ENCODE measurements at places on chromosomes 2 and 18.

- DNase-seq, result no peak
Observed at GRCh38 chr2:236947294-236947693, 138.4 kb upstream of the COPS8 start.

- no peak for DNase-seq
Observed at GRCh38 chr2:37652199-37652640, 19.2 kb downstream of the CDC42EP3 start.

DNA sequence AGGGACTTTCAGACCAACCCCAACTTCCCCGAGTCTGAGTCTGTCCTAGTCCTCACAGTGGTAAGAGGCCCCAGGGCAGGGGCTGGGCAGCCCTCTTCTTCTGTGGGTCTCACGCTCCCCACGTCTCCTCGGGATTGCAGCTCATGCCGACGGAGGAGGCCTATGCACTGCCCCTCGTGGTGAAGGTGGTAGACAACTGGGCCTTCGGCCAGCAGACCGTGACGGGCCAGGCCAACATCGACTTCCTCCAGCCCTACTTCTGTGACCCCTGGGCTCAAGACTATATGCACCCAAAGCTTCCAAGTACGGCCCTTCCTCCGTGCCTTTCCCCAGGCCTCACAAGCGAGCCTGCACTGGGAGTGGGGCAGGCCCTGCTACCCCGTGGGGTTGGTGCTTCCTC lies 44.3 kb downstream of the LMAN2L start:
- no peak for DNase-seq

DNA sequence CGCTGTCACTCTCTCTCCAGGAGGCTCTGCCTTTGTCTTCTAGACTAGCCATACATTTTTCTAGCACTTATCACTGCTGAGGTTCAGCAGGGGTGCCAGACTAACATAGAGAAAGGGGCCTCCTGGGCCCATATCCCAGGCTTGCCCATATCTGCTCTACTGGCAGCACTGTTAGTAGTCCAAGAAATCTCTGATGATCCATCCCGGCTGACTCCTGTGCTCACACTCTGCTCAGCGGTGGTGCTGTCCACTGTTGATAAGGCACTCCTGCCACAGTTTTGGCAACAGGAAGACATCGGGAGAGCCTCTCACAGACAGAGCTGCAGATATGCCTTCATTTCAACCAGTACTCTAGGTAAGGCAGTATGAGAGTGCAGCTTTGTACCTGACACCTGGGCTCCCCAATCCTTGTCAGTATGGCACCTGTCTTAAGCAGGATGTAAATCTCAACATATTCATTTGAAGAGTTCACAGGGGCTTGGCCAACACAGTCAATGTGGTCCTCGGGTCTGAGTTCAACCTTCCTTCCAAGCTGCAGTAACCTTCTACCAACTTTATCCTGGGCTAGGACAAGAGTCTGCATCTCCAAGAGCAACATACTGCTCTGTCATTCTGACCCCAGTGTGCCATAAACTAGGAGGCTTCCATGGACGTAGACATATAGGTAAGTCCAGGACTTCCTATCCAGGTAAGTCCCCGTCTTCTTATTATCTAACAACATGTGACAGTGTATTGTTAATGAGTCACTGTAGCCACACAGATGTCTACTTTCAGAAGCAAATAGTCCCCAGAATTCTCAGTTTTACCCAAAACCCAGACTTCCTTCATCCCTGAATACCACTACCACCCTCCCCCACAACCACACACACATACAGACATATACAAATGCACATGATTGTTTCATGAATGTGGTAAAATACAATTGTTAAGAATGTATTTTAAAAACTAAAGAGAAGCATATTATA lies 16.2 kb downstream of the KLF7 start:
- DNase-seq, result no peak

DNA sequence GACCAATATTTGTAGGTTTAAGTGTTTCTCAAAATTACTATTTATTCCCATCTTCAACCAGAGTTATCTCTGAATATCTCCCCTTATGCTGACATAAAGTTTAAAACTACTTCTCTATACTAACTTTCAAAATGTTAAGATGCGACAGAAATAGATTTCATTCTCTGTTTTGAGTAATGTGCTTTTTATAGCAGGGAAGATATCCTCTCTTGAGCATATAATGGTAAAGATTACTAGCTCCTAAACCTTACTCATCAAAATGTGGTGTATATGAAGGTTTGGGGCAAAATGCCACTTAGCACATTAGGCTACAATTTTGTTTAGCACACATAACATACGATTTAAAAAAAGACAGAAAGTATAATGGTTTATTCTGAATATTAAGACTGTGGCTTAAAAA lies 54.4 kb downstream of the CWC22 start:
- no peak for DNase-seq

DNA sequence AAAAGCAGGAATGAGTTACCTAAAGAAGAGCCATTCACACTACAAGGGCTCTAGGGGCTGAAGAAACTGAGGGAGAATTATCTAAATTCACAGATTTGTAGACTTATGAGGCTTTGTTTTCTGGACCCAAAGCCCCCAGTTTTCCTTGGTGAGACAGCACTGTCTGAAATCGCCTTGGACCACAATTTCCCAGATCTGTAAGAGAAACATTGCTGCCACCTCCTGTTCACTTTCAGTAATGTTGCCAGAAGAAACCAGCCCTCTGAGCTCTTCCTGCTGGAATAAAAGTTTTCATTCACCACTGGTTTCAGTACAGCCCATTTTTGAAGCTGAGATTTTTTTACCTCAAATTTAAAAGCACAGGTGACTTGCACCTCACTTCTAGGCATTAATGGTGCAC lies 169.2 kb downstream of the CDH20 start:
- DNase-seq, result no peak

DNA sequence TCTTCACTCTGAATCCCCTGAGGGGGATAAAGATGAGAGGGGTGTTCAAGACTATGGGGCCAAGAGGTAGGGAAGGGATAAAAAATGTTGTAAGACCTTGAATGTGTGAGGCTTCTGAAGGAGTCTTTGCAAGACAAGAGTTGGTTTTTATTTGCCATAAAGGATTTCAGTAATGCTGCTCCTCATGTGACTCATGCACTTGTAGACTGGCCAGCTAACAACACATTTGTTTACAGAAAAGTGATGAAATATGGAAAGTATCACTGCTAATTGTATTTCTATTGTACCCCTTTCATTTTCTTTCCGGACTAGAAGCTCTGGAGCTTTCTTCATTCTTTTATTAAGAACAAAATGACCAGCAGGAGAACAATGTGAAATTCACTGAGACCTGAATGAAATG lies 782.1 kb downstream of the EPHA4 start:
- DNase-seq, result no peak

- no peak for DNase-seq
Observed at GRCh38 chr2:220999356-220999755, 572.7 kb downstream of the EPHA4 start.

All from stimulated activated CD8-positive, alpha-beta memory T cell treated with anti-CD3 and anti-CD28 coated beads, Interleukin-2, amount 100 ng/mL, for 1 hour (primary cell).